ENCODE measurements at places on chromosomes 1 and 21. TPM values are rescaled to one million over a fixed set of nuclear protein-coding genes. Genes with fewer than 3 reads are reported as not detected.

GRCh38 chr1:112267929-112268328 lies 128.1 kb upstream of the CTTNBP2NL start:
- DNase-seq = no peak
- no peak overlapping the region for H3K4me3 ChIP-seq
- no peaks in the 10 kb centered on the region for H3K27me3 ChIP-seq
- no peaks in the 10 kb centered on the region for H3K36me3 ChIP-seq
- H3K27ac ChIP-seq = no peak overlapping the region
- no peaks in the 10 kb centered on the region for H3K4me1 ChIP-seq

- peaks cover 4% of the 10 kb centered on the region for H3K36me3 ChIP-seq
- no peak overlapping the region for H3K27ac ChIP-seq
- no peaks in the 10 kb centered on the region for H3K27me3 ChIP-seq
- H3K4me3 ChIP-seq = no peak overlapping the region
- DNase-seq = no peak
Measured at GRCh38 chr1:22502202-22502601, 50.6 kb downstream of the ZBTB40 start.

The GBP6 gene
- not detected for polyA plus RNA-seq

DNA sequence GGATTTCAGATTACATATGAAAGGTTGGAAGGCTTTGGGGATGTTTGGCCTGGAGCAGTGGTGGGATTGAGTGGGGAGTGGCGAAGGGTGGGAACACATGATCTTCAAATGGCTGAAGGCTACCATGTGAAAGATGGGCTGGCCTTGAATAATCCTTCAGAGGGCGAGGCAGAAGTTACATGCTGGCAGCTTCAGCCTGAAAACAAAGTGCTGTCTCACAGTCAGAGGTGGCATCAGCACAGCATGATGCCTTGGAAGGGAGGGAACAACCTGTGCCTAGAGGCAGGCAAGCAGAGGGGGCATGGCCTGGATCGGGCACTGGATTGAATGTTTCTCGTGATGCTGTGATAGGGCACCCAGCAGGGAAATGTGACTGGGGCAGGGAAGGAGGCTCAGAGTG lies 130.8 kb downstream of the BEND5 start:
- no peaks in the 10 kb centered on the region for H3K27me3 ChIP-seq
- no peak for DNase-seq
- H3K36me3 ChIP-seq = no peaks in the 10 kb centered on the region
- H3K4me3 ChIP-seq = no peak overlapping the region
- H3K4me1 ChIP-seq = peaks cover 3% of the 10 kb centered on the region

DNA sequence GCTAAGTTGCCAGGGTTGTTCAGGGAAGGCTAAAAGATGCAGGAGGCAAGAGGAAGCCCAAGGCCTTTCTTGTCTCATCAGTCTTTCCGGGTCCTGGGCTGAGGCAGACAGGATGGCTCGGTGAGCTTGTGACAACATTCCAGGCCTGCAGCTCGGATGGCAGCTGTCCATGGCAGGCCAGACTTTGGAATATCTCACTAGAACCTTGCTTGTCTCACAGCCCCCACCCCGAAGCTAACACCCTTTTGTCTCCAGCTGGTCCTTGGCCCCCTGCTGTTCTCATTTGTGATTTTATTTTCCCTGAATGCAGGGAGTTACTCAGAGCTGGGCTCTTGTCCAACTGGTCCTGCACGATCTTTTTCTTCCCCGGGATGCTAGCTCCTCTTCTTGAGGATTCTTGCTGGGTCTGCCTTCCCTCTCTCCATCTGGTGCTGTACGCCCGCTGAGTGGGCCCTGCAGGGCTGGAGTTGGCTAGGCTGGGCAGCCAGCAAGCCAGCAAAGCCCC lies 477.2 kb upstream of the CAMK1G start:
- peaks cover 2% of the 10 kb centered on the region for H3K4me1 ChIP-seq
- H3K27ac ChIP-seq = no peak overlapping the region
- H3K36me3 ChIP-seq = no peaks in the 10 kb centered on the region
- DNase-seq = no peak
- H3K4me3 ChIP-seq = no peak overlapping the region
- no peaks in the 10 kb centered on the region for H3K27me3 ChIP-seq

DNA sequence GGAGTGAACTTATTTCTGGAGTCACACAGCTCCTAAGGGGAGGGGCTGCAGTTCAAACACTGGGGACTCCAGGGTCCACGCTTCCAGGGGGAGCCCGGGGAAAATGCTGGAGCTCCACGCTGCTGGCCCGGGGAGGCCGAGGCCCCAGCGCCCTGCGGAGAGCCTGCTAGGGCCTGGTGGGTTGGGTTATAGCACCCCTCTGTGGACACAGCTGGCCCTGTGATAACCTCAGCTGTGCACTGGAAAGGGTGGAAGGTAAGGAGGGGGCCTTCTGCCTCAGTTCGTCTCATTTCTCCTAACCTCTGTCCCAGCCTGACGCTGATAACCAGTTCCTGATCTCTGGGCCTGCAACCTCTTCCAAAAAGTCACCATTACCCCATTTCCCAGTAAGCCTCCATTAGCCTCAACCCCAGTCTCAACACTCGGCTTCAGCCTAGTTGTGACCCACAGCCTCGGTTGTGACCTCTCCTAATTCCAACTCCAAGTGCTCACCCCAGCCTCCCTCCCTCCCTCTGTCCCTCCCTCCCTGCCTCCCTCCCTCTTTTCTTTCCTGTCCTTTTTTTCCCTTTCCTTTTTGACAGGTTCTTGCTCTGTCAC lies 7.1 kb downstream of the NBL1 start:
- H3K27ac ChIP-seq = no peak overlapping the region
- H3K36me3 ChIP-seq = no peaks in the 10 kb centered on the region
- no peak overlapping the region for H3K4me3 ChIP-seq
- H3K4me1 ChIP-seq = peaks cover 3% of the 10 kb centered on the region
- no peaks in the 10 kb centered on the region for H3K27me3 ChIP-seq

The OR2M5 gene
- not detected for polyA plus RNA-seq

- H3K4me3 ChIP-seq = no peak overlapping the region
- H3K27me3 ChIP-seq = no peaks in the 10 kb centered on the region
- H3K36me3 ChIP-seq = peaks cover 62% of the 10 kb centered on the region
- no peak for DNase-seq
- no peaks in the 10 kb centered on the region for H3K4me1 ChIP-seq
Measured at GRCh38 chr1:147273409-147274336, 31.2 kb downstream of the CHD1L start.

DNA sequence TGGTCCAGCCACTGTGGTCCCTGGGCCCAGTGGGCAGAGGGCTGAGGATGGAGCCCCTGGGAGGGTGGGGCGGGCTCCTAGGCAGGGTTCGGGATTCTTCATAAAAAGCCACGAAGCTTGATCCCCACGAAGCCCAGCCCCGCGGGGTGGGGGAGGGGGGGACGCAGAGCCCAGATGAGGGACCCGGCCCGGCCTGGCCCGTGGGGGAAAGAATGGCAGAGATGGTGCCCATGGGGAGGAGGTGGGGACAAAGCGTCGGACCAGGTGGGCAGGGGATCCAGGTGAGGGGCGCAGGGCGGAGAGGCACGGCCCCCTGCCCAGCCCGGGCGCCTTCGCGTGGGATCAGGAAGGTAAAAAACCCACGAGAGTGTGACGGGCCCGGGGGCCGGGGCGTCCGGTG lies 6.0 kb upstream of the SMIM12 start:
- peaks cover 7% of the 10 kb centered on the region for H3K4me1 ChIP-seq
- no peak overlapping the region for H3K27ac ChIP-seq
- DNase-seq = no peak
- no peaks in the 10 kb centered on the region for H3K36me3 ChIP-seq

GRCh38 chr1:110262846-110263631 lies 52.9 kb downstream of the KCNC4 start:
- no peaks in the 10 kb centered on the region for H3K36me3 ChIP-seq
- H3K4me1 ChIP-seq = no peaks in the 10 kb centered on the region
- no peaks in the 10 kb centered on the region for H3K27me3 ChIP-seq
- no peak overlapping the region for H3K27ac ChIP-seq
- no peak for DNase-seq

DNA sequence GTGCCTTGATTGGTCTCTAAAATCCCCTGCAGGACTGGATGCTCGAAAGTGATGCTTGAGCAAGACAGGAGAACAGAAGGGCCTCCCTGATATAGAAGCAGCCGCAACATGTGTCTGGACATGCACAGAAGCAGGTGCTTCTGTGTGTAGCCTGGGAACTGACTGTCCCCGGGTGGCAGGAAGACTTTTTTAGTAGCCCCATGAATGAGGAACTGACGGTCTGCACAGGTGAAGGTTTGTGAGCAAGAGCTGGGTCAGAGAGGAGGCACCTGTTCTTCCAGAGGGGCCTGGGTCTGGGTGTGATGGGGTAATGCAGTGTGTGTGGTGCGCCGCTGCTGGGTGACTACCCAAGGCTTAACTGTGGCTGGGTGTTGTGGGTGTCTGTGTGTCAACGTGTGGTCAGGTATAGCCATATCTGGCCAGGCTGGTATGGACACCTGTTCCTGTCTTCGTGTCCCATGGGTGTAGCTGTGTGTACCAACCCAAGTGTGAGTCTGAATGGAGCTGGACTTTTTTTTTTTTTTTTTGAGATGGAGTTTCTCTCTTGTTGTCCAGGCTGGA lies 39.1 kb upstream of the FOXO6 start:
- no peak overlapping the region for H3K4me3 ChIP-seq
- H3K27ac ChIP-seq = no peak overlapping the region
- DNase-seq = peak; percentile 26
- H3K27me3 ChIP-seq = no peaks in the 10 kb centered on the region

DNA sequence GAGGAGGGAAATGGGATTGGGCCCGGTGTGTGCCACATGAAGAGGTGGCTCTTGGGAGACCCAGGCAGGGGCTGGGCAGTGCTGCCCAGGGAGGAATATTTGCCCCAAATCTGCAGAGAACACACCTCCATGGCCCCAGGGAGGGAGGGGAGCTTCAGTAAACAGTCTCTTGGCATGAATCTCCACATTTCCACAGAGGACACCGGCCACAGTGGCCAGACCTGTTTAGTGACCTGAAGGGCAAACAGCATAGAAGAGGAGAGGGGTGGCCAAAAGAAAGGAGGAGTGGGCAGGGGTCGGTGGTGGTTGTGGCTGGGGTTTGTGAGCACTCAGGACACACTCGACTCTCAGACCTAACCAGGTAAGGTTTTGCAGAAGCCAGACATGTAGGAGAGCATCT lies 54.0 kb upstream of the IFFO2 start:
- no peaks in the 10 kb centered on the region for H3K36me3 ChIP-seq
- no peaks in the 10 kb centered on the region for H3K27me3 ChIP-seq
- no peak overlapping the region for H3K4me3 ChIP-seq
- DNase-seq = no peak

GRCh38 chr1:98754176-98754575 lies 92.7 kb downstream of the SNX7 start:
- no peak overlapping the region for H3K27ac ChIP-seq
- H3K36me3 ChIP-seq = no peaks in the 10 kb centered on the region
- H3K4me3 ChIP-seq = no peak overlapping the region

GRCh38 chr1:206555473-206555935 lies 48.2 kb downstream of the RASSF5 start:
- no peak for DNase-seq
- peaks cover 4% of the 10 kb centered on the region for H3K4me1 ChIP-seq
- no peak overlapping the region for H3K4me3 ChIP-seq
- H3K27ac ChIP-seq = no peak overlapping the region
- peaks cover 5% of the 10 kb centered on the region for H3K27me3 ChIP-seq

DNA sequence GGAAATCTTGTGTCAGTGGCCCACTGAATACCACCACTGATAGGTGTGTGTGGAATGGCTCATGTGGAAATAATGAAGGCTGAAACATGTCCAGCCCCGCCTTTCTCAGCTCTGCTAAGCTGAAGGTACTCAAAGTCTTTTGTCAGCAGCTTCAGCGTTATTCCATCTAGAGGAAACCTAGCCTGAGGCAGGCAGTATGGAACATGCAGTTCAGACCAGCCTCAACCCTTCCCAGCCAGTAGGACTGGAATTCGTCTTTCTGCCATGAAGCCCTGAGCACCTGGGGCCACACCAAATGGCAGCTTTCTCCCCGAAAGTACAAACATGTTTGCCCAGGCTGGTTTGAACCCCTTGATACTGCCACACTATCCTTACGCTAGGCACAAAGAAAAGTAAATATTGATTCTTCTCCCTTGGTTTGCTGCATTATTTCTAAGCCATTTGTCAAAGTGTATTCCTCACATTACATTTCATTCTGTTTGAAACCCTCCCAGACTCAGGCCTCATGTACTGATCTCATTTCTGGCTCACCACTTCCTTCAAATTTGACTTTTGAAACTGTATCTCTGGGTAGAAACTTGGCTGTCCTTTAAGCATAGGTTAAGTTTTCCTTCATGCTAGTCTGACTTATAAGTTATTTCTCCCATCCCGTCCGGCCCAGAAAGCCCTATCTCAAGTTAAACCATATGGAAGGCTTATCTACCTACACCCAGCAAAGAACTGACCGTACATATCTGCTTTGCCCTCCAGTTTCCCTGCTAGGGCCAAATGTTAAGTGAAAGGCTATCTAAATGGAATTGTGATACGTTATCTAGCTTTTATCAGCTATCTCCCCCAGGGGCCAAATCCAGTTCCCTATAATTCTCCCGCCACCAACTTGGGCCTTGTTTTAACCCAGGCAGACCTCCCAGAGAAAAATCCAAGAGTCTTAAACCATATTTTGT lies 45.7 kb upstream of the HOOK1 start:
- H3K36me3 ChIP-seq = no peaks in the 10 kb centered on the region
- H3K27ac ChIP-seq = no peak overlapping the region
- DNase-seq = no peak
- no peaks in the 10 kb centered on the region for H3K27me3 ChIP-seq

- H3K27ac ChIP-seq = no peak overlapping the region
- H3K27me3 ChIP-seq = no peaks in the 10 kb centered on the region
- H3K4me1 ChIP-seq = no peaks in the 10 kb centered on the region
- H3K36me3 ChIP-seq = no peaks in the 10 kb centered on the region
- DNase-seq = no peak
Measured at GRCh38 chr1:96234299-96234698, 487.3 kb upstream of the PTBP2 start.

- H3K36me3 ChIP-seq = no peaks in the 10 kb centered on the region
- H3K4me3 ChIP-seq = no peak overlapping the region
- no peaks in the 10 kb centered on the region for H3K4me1 ChIP-seq
- H3K27ac ChIP-seq = no peak overlapping the region
- peaks cover 1% of the 10 kb centered on the region for H3K27me3 ChIP-seq
Measured at GRCh38 chr1:94560333-94560732, 18.8 kb upstream of the F3 start.

The KLHDC8A gene
- 1.9 TPM for polyA plus RNA-seq

DNA sequence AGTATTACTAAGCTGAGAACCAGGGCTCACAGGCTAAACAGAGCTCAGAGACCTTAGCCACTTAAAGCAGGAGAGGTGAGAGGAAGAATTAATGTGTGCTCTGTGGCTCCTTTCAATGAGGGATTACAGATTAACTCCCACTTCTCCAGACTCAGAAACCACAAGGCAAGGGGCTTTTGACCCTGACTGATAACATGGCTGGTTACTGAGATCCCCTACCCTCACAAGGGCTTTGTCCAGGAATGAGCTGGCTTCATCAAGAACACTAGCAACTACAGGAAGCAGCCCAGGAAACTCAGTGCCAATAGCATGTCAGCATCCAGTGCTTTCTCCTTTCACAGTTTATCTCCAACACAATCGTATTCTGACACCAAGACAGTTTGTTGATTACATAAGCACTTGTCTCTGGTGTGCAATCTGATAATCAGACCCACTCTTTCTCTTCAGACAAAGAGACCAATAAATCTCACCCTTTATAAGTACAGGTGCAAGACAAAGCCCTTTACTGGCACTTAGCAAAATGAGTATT lies 38.8 kb downstream of the ERI3 start:
- no peak for DNase-seq
- H3K36me3 ChIP-seq = peaks cover 20% of the 10 kb centered on the region
- no peak overlapping the region for H3K4me3 ChIP-seq
- peaks cover 7% of the 10 kb centered on the region for H3K4me1 ChIP-seq
- no peak overlapping the region for H3K27ac ChIP-seq

All from H1 (cell line).